AG08396 (cell line): ENCODE measurements at places on chromosomes 4 and X.
A peak's percentile ranks its signal among the peaks of the same experiment; 100 is the strongest.

GRCh38 chr4:27010334-27010940 is 149.8 kb downstream of the STIM2 start:
- DNase-seq = peak; percentile 43

GRCh38 chr4:106365613-106366012 is 3.0 kb downstream of the GIMD1 start:
- DNase-seq = peak; percentile 68

DNA sequence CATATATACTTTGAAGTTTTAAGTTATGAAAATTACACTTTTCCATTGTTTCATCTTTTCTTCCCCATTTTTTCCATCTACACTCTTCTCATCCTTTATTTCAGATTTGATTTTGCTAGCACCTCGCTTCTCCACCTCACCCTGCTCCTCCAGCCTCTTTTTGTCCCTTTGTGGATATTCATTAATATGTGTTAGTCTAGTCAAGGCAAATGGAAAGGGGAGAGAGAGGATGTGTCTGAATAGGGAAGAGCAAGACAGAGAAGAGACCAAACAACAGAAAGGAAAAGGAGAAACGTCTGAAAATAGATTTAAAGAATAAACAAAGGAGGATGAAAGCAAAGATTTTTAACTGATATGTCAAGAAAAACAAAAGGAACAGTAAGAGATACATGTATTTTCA is 24.1 kb downstream of the GPM6A start:
- DNase-seq = no peak

GRCh38 chr4:19803406-19803805 is 448.3 kb upstream of the SLIT2 start:
- DNase-seq = no peak

DNA sequence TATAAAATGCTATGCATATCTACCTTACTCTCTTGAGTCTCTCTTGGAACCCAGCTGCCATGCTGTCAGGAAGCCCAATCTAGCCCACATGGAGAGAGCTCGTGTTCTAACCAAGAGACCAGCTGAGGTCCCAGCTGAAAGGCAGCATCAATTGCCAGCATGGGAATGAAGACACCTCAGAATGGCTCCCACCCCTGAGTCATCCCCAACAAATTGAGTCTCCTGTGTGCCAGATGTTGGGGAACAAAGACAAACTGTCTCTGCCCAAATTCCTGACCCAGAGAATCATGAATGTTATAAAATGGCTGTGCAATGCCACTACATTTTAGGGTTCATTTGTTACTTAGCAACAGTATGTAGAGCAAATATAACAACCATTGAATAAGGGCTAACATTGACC is 105.2 kb upstream of the STX18 start:
- DNase-seq = peak; percentile 26

- DNase-seq = no peak
These were observed 75.9 kb upstream of the ENPP6 start for GRCh38 chr4:184293552-184293951.

DNA sequence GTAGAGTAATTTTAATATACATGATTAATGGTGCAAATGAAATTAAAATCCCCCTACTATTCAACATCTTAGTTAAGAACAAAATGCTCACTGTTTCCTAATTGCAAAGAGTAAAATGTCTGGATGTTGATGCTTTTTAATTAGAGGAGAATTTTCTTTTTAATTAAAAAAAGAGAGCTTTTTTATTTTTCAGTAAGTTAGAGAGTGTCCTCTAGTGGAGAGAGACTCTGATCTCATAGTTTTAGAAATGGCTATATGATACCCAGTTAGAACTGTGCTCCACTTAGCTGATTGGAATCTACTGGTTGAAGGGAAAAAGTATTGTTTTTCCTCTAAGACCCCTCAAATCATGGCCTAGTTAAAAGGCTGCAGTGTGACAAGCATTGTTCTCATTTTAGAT is 312.0 kb upstream of the MAGEB2 start:
- peak; percentile 3 for DNase-seq

DNA sequence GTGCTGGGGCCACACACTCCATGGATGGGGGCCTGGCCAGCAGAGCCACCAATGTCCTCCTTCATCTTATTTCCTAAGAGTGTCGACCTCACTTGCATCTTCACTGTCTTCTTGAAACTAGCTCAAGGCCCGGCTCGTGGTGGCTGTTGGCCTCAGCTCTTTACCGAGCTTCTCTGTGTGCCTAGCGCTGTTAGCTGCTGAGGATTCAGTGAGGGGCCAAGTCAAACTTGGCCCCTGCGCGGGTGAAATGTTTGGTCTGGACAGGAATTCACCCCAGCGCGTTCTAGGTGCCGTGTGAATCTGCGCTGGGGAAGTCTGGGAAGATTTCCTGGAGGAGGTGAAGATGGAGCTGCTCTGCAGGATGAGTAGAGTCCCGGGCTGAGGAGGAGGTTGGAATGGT is 8.5 kb downstream of the SORCS2 start:
- DNase-seq = no peak

GRCh38 chrX:32662516-32662915 is 548.8 kb downstream of the DMD start:
- no peak for DNase-seq

DNA sequence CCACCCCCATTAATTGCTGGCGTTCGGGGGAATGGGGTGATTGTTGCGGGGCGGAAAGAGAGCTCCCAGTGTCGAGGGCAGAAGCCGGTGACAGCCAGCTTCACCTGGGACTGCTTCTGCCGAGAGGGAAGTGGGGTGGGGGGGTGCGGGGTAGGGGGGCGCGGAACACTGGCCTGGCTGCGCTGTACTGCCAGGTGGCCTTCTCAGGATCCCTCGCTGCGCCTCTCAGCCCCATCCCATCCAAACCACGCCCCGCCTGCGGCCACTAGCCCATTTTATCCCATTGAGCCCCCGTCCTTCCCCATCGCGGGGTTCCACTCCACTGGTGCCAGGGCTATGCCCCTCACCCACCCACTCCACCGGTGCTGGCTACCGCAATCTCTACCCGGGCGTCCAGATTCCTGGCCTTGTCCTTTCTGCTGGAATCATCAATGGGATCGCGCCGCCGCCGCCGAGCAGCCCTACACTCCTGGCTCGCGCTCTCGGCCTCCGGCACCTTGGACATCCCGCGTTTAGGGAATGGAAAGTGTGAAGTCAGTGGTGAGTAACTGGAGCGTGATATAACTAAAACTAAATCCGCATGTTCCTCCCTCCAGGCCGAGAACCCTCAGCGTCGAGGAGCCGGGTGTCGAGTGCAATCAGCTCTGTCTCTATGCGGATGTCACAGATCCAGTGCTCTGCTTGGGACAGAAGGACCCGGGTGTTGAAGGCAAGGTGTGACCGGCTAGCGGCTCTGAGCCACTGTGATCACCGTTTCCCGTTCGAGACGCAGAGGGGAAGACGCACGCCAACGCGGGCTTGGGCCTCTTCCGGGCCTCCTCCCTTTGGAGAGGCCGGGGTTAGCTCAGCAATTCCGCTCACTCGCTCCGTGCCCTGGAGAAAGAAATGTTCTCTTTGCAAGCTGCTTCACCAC is 20.5 kb downstream of the NKX3-2 start:
- DNase-seq = no peak

- no peak for DNase-seq
These were observed 5.6 kb downstream of the PDGFRA start for GRCh38 chr4:54234497-54235205.

DNA sequence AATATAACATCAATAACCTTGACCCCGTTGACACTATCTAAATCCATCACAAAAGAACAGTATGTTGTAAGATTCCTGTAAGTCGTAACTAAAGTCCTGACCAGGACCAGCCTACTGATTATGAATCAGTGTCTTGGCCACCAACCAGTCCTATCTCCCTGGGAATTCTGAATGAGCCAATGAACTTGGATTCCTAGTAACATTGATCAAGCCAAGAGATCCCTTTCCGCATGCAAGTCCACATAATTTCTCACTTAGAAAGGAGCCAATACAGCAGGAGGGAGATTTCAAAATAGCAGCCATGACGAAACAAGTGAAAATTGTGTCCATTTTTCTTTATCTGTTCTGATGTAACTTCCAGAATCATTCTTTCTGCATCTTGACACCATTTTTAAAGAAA is 9.5 kb downstream of the XPNPEP2 start:
- peak; percentile 61 for DNase-seq

DNA sequence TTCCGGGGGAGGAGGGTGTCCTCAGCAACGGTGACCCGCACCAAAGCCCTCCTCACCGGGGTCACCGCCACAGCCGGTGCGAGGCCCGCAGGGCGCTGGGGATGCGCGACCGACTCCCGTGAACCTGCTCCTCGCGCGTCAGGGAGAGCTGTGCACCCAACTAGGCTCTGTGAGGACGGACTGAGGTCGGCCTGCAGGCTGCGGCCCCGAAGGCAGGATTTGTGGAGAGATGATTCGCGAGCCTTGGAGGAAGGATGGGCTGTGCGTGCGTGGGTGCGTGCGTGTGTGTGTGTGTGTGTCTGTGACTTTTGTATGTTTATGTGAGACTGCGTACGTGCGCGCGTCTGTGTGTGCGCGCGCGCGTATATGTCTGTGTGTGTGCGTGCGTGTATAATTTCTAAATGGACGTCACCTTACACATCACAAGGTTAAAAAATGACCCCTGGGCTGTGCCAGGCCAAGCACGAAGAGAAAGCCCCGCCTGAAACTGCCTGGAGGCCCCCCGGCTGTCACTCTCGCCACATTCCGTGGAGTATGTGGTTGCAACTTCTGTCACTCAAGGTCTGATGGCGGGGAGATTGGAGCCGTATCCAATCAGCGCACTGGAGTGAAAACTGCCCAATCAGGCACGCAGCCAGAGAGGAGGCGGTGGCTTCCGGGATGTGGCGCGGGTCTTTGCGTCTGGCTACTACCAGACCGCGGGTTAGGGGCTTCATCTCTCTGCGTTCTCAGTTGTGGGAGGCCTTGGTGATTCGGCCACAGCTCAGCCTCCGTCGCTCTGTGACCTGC is at the start of gene ZNF141:
ZNF141 (plus strand) TSS at position 672 of the 789 bp plus-strand sequence. CDS start 170 bp downstream, outside the sequence.
- DNase-seq = peak; percentile 99

DNA sequence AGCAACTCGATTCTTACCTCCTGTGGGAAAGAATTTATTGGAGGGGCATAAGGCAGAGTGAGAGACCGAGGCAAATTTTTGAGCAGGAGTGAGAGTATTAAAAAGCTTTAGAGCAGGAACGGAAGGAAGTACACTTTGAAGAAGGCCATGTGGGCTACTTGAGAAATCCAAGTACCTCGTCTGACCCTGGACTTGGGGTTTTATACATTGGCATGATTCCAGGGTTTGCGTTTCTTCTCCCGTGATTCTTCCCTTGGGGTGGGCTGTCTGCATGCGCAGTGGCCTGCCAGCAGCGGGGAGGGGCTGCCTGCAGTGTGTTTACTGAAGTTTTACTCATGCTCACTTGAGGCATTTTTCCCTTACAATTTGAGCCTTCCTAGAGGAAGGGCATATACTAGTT is 3.4 kb downstream of the GALNT7 start:
- no peak for DNase-seq

- DNase-seq = no peak
These were observed 17.2 kb downstream of the TRPC3 start for GRCh38 chr4:121934635-121935034.

DNA sequence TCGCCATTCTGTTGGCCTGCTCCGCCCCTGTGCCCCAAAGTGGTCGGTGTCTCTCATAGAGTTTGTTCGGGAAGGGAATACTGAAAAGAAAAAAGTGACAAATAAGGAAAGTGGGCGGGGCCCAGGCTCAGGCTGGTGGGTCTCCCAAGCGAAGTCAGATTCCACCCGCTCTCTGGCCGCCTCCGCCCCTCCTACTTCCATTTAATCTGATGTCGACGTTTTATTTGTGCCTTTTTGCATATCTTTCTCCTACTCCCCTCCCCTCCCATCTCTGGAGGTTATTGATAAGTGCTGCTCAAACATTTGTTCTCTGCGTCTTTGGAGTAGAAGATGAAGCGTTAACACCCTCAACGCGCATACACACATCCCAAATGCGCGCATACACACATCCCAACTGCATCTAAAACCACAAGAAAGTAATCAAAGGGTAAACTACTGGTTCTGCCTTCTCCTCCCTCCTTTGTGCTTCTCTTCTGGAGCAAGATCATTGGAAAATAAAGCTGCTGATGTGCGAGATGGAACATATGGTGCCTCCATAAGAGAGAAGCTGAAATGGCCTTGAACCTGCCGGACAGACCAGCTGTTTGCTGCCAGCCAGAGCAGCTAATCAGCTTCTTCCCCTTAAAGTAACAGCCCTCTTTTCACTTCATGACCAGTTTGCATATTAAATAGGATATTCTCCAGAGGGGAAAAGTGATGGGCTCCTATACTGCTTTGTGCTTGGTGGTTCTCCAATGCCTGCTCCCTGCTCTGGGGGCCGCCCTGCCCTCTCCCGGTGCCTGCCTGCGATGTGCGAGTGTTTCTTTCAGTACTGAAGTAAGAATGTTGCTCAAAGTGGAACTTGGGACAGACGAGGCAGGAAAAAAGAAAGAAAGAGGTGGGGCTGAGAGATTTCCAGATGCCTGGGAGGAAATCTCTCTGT is 3.1 kb downstream of the MAMLD1 start:
- DNase-seq = no peak

- DNase-seq = no peak
These were observed 1226.5 kb downstream of the C4orf33 start for GRCh38 chr4:130322439-130322838.

DNA sequence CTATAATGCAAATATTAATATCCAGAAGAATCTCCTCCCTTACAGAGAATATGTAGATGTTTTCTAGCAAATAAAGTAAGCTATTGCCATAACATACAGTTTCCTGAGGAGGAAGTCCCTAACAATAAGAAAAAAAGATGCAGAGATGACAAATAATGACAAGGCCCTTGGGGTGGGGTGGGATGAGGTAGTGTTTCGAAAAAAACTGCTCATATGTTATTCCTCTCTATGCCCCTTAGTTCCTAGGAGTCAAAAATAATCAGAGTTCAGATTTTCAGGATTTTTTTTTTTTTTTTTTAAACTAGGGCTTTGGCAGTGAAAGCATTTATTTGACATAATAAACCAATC is 99.0 kb downstream of the ZAR1 start:
- no peak for DNase-seq

- no peak for DNase-seq
These were observed 38.4 kb downstream of the SAGE1 start for GRCh38 chrX:135931644-135932487.

DNA sequence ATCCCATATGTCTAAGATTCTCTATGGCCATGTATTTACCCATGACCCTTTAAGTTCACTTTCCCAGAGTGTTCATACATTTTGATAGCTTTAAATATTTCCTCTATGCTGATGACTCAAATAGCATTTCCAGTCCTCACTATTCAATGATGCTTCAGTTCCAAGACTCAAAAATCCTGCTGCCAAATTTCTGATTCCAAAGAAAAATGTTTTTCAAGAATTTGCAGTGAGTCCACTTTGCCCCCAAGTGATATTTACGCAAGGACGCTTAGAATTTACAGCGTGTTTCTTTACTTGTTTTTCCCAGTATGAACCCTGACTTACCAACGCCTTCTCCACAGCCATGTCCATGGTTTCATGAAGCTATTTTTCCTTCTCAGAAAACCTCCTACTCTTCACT is 127.9 kb upstream of the PCDH18 start:
- DNase-seq = no peak

GRCh38 chr4:127012549-127012948 is 620.2 kb upstream of the INTU start:
- DNase-seq = no peak
